ENCODE measurements at places on chromosomes 13 and 19.

DNA sequence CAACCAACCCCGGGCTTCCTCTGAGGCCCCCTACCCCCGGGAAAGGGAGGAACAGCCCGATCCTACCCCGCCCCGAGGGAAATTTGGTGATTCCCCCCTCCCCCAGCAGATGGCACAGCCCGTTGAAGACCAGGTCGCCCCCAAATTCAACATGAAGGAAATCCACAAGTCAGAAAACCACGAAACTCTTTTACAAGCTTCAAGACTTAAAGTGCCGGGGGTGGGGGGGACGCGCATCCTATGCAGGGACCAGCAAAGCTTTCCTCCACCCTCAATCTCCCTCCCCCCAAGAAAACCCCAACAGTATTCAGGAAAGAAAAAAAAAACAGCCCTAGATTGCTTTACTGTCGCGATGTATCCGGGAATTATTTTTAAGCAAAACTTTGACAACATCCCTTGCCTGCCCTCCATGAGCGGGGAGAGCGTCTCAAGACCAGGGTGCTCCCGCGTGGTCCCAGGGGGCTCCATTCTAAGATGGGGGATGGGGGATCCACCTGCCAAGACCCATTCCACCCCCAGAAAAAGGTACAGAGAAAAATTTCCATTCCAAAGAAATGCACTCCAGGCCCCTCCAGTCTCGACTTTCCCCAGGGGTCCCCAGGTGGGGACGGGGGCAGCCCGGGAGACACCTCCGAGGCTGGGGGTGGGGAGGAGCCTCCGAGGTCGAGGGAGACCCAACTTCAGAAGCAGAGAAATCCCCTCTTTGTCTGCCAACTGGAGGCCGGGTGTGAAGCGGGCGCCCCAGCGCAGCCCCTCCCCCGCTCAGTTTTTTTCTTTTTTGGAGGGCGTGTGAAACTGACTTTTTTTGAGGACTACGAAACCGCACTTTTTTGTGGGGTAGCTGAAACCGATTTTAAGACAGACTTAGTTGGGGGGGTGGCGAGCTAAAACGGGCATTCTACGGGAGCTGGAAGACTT is 1.5 kb downstream of the TCF3 start:
- peak; percentile 94 for DNase-seq

GRCh38 chr13:67306742-67307141 is 76.6 kb upstream of the PCDH9 start:
- DNase-seq: no peak

DNA sequence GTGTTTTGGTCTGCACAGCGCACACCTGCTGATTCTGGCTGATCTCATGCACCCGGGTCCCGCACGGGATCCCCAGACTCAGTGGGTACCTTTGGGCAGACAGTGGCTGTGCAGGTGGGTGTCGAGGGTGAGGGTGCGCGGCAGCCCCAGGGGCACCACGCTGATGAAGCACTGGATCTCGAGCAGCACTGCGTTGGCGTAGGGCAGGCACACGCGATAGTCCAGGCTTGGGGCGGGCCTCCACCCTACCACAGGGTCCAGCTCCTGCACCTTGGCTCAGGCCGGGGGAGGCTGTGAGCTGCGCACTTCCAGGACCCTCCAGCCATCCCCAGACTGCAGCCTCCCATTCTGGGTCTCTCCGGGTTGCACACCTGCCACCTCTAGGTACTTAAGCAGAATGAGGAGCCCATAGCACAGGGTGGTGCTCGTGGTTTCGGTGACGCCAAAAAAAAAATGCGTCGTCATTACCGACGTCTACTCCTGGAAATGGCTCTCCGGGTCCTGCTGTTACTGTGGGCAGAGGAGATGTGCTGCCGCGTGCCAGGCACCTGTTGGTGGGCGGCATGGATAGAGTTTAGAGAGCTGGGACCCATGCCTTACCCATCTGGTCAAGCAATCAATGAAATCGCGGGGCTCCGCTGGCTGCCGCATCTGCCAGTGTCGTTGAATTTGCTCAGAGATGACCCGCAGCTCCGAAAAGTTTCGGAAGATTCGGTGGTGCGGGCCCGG is 10.5 kb downstream of the EGLN2 start:
- no peak for DNase-seq

DNA sequence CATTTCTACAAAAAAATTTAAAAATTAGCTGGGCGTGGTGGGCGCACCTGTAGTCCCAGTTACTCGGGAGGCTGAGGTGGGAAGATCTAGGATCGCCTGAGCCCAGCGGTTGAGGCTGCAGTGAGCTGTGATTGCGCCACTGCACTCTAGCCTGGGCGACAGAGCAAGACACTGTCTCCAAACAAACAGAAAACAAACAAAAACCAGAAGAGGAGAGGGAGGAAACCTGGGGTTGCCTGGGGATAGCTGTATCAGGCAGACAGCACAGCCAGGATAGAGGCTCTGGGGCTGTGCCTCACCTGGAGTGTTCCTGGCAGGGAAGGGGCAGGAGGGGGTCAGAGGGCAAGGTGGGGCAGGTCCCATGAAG is 2.6 kb upstream of the POLR2E start:
- no peak for DNase-seq

- DNase-seq: no peak
These were observed 29.6 kb upstream of the KLF2 start for GRCh38 chr19:16295057-16295456.

GRCh38 chr13:105334211-105334610 is 1201.3 kb downstream of the EFNB2 start:
- no peak for DNase-seq

- DNase-seq: no peak
These were observed 12.8 kb upstream of the MAP2K2 start for GRCh38 chr19:4136680-4137088.

DNA sequence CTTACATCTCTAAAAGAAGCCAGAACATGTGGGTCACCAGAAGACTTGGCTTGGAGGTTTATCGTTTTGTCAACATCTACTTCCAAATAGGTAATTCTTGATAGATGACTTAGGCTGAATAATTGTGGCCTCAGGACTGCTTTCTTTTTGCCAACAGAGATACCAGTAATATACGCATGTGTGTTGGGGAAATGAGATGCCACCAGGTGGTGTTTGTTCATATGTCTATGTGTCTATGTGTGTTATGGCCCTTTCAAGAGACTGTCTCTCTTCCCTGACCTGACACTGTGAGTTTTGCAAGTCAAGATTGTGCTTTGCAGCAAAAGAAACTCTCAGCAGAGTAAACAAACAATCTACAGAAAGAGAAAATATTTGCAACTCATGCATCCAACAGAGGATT is 31.6 kb upstream of the METTL21C start:
- peak; percentile 21 for DNase-seq

DNA sequence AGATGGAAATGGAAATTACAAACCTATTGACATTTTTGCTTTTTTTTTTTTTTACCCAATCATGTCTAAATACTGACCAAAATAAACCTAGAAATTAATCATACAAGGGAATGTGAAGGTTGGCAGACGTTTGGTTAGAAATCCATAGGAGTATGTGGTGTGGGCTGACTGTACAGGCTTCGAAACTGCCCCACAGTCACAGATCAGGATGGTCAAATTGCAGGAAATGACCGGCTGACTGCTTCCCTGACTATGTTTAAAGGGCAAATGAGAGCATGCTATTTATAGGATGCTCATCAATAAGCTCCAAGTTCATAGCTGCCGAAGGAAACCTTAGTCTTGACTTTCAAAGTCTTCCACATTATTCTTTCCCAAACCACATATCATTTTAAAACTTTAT is 118.4 kb downstream of the COG6 start:
- DNase-seq: no peak

DNA sequence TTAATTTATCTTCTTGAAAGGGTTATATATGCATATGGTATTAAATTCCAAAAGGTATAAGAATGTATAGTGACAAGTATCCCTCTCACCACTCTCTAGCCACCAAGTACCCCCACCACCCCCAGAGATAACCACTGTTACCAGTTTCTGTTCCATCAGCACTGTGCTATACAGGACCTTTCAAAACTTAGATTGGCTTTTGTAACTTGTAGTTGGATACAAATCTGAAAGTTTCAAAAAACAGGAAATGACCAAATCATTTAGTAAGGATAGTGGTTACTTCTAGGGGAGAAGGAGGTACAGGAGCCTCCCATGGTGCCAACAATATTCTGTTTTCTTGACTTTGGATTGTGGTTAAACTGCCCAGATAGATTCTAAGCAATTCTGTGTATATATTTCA is 56.7 kb downstream of the AKAP11 start:
- peak; percentile 38 for DNase-seq

DNA sequence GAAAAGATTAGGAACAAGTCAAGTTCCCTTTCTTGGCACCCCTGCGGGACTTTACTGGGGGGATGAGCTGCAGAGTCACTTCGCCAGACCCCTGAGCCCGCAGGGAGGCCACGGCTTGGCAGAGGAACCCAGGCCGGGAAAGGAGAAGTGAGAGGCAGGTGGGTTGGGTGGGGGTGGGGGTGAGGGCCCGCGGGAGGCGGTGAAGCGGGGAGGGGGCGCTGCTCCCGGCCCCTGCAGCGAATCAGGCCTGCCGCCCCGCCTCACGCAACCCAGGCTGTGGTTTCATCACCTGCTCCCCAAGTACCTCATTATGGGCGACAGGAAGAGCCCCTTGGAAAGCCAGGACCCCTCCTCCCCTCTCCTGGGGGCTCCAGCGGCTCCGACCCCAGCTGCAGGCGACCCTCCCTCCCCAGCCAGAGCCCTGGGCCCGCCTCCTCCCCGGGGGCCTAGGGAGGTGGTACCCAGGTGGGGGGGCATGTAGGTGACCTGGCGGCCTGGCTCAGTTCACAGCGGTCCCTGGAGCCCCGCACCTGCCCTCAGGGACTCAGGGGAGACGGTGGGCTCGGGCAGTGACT is 9.5 kb downstream of the MEF2B start:
- DNase-seq: no peak

- DNase-seq: no peak
These were observed 14.9 kb upstream of the SCN1B start for GRCh38 chr19:35015270-35015953.

DNA sequence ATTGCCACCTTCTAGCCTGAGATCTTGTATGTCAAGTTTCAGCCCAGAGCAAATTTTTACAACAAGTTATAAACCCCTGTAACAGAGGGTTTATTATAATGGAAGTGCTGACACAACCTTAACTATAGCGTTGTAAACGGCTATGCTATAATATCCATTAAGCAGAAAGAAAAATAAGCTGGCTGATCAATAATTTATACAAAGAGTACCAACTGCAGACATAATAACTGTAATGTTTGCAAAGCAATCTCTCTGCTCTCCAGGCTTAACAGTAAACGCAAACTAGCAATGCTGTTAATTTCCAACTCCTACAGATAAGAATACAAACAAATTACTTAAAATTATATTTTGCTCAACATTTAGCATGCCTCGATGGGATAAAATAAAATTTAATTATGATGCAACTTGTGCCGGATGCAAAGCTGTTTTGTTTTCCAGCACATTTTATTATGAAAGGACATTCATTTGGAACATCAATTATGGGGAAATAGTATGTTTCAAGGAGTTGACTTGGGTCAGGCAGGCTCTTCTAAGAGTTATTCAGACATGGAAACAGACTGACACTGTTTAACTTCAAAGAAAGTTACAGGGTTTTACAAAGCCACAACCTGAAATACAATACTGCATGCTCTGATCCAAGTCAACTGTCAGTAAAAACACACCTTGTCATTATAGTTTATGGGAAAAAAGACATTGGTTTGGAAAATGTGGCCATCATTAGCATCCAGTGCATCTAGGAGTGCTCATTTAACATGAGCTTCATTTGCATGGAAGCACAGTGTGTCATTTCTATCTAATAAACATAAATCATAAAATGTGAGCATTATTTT is 6.6 kb upstream of the DACH1 start:
- no peak for DNase-seq

- DNase-seq: no peak
These were observed 430 bp downstream of the ZNF358 start for GRCh38 chr19:7516333-7516732.

DNA sequence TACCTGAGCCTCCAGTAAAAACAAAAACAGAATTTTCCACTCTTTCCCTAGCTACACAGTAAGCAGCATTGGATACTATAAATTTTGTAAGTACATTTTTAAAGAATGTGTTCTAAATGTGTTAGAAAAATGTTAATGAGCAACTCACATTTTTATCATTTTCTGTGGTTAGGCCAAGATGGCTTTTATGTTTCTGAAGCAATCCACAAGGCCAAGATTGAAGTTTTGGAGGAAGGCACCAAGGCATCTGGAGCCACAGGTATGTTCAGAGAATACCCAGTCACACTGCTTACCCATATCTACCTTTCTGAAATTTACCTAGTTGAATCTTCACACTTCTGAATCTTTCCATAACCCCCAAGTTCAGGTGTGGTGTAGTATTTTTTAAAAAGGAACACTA is 21.6 kb downstream of the SERPINE3 start:
- no peak for DNase-seq

GRCh38 chr13:101726681-101727080 is 274.2 kb downstream of the ITGBL1 start:
- DNase-seq: no peak

GRCh38 chr19:43616306-43616705 is 3.1 kb downstream of the ZNF428 start:
- DNase-seq: no peak

GRCh38 chr19:8243146-8243545 is 34.0 kb downstream of the CERS4 start:
- DNase-seq: no peak

DNA sequence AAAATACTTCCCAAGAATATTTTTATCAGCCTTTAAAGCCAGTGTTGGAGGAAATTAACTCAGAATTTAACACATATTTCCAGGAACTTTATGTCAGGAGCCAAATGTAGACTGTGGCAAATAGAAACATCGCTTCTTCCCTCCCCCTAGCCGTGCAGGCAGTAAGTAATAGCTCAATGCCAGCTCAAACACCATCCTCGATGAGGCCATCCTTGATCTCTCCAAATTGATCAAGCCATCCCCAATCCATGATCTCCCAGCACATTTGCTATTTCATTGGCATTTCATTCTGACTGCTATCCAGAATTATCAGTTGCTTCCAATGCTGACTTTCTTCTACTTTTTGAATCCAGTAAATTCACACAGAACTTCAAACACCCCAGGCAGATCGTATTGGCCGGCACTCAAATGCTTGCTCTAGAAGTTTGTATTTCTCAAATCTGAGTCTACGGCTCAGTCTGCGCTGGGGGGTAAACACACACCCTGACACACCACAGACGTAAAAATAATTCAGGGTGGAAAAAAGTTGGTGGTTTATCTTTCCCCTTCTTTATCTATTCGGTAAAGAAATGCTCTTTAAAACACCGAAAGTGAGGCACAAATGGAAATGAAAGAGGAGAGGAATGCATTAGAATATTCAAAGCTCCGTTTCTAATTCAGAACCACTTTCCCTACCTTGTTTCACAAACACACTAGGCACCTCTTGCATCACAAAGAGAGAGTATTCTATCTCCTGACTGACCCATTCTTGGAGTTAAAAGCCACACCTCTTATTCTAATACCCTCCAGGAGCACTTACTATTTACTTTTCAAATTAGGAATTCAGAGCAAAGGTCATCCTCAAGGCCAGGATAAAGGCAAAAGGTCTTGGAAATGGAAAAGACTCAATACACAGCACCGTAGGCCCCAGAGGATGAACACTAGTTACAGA is 991 bp downstream of the OBI1 start:
- DNase-seq: peak; percentile 38

DNA sequence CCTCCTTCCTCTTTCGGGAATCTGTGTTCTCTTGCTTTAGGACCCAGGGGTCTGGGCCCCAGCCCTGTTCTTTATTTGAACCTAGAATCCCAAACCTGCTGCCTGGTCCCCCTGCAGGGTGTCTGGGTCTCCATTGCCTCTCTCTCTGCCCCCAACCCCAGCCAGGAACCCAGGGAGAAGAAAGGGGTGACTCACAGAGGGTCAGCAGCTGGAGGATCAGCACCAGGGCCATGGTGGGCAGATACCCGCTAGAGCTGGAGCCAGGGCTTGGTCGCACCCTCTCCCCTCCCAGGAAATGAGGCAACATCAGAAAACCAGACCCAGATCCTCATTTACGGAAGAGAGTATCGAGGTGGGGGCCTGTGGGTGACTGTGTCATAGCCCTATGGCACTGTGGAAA is at the start of gene OSCAR:
Gene OSCAR (minus strand): TSS at position 243 of the 400 bp plus-strand sequence. CDS start 11 bp downstream, at position 232.
- DNase-seq: no peak
